SJCRH30 (cell line): ENCODE measurements at places on chromosomes 5 and 9.

DNA sequence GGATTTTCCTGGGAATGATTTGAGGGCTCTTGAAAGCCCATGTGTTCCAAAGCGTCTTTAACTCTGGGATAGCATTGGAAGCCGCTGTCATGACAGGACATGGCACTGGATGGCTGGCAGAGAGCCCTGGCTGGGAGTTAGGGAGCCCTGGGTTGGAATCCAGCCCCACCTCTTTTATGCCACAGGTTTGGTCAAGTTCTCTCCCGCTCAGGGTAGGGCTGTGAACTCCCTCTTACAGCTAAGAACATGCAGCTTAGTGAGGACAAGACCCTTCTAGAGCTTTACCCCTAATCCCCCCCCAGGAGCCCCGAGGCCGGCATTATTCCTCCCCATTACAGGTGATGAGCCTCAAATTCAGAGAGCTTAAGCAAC lies 37.2 kb downstream of the OLFML2A start:
- no peak for DNase-seq

- DNase-seq, result peak; percentile 76
Observed at GRCh38 chr5:120367896-120368634, 96.0 kb upstream of the PRR16 start.

- peak; percentile 69 for DNase-seq
Observed at GRCh38 chr9:114282926-114283325, 40.0 kb upstream of the ORM1 start.

GRCh38 chr5:14172149-14172795 lies 29.1 kb downstream of the TRIO start:
- no peak for DNase-seq

DNA sequence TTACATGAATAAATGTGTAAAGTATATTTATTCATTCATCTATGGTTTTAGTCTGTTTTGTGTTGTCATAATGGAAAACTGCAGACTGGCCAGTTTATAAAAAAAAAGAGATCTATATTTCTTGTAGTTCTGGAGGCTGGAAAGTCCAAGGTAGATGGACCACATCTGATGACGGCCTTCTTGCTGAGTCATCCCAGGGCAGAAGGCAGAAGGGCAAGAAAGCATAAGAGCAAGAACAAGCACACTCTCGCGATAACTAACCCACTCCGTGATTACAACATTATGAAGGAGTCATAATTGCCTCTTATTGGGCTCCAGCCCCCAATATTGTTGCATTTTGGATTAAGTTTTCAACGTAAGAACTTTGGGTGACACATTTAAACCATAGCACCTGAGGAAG lies 180.4 kb upstream of the DAB2 start:
- DNase-seq, result no peak

DNA sequence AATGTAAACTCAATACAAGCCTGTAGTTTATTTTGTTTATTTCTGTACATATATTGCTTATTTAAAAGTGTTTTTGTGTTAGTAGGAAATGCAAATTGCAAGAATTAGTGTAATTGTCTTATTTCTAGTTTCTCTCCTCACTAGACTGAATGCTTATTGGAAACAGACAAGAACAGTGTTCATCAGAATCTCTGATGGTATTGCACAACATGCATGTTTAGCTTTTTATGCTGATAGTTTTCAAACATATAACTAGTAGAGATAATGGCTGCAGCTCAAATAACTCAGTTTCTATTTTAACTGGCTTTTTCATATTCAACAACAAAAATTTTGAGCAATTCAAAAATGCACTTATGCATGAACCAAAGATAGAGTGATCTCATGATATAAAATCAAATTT lies 68.8 kb upstream of the HTR4 start:
- DNase-seq, result no peak

DNA sequence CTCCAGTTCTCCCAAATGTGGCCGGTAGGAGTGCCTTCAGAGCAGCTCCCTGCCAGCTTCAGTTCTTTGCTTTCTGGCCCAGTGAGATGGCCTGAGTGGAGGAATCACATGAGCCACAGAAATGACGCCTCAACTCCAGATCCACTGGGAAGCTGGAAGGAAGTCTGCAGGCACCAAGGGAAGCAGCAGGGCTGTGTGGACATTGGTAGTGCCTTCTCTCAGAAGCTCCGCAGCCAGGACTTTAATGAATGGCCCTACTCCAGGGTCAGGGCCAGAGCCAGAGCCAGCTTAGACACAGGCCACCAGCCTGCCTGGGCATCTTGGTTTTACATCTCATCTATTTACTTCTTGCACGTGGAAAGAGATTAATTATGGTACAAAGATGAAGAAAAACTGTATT lies 12.0 kb upstream of the PSMB7 start:
- DNase-seq, result no peak

DNA sequence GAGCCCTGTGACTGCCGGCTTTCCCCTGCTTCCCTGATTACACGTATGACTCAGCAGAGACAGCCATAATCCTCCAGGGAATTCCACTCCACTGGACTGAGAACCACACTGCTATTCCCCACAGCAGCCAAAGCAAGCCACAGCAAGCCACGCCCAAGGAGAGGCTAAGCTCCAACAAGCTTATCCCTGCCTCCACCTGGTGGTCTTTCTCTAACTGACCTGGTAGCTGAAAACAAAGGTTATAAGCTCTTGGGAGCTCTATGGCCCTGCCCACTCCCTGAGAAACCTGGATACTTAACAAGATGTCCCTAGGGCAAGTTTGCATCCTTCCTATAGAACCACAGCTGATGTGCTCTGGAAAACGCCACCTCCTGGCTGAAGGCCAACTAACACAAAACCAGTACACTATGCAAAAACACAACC lies 613.7 kb upstream of the CDH18 start:
- DNase-seq, result peak; percentile 81

DNA sequence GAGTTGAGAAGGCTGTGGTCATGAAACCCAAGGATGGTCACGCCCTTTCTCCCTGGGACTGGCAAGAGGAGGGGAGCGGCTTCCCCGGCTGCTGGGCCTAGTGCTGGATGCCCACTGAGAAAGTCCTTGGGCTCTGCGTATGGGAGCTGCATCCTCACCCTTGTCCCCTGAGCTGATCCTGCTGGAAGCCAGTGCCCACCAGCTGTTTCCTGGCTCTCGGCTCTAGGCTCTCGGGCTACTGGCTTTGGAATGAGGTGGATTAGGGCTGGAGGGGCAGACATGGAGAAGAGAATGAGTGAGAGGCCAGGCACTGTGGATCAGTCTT lies 149.3 kb upstream of the PPP1R26 start:
- no peak for DNase-seq

DNA sequence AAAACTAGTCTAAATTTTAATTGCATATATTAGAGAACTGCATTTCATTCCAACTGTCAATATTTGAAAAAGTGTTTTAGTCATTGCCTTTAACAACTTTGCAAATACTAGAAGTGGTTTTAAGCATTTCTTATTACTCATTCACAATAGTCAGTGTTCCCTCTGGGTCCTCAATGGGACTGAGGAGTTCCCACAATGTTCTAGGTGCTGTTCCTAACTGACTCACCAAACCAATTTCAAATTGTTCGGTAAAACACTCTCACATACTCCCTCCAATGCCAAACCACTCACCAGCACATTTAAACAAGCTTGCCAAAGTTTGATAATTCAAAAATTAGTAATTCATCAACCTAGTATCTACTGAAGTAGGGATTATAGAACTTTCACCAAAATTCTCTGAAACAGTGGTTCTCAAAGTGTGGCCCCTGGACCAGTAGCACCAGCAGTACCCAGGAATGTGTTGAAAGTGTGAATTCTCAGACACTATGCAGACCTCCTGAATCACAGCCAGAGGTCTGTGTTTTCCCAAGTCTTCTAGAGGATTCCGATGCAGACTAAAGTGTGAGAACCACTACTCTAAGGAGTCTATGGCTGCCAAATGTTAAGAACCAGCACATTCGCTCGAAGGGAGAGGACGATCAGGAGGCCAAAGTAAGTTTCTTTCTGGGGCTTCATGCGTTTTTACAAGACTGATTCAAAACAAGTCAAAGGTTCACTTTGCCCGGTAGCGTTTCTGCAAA lies 72.8 kb downstream of the APBA1 start:
- no peak for DNase-seq

DNA sequence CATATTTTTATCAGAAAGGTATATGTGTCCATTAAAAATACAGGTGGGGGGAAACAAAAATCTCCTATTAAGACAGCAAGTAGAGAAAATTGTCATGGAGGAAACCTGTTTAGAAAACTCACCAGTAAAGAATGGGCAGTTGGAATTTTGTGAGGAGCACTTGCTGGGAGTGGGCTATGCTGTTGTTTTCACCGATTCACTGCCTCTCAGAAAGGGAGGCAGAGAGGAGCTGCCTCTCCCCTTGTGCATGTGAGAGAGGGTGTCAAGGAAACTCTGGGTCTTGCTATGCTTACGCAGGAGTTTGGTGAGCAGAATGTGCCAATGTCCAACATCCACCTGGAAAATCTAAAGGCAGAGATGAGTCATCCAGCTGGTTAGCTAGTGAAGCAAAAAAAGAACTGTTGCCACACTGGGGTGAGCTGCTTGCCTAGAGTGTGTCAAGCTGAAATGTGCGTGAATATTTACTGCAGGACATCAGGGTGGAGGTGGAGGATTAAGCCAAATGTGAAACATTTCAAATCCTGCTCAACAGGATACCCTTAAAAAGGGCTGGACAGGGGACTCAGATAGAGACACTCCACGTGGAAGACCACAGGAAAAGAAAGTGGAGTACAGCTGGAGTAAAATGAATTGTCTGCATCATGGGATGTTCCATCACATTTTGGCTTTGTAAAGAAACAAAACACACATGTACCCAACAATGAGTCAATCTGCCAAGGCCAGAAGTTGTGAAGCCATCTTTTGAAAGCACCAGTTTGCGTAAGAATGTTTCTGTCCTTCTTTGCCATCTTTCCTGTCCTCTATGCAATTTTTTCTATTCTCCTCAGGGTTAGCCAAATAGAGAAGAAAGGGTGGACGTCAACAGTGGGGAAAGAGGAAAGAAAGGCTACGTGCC lies 449.7 kb upstream of the MPDZ start:
- DNase-seq, result peak; percentile 11

DNA sequence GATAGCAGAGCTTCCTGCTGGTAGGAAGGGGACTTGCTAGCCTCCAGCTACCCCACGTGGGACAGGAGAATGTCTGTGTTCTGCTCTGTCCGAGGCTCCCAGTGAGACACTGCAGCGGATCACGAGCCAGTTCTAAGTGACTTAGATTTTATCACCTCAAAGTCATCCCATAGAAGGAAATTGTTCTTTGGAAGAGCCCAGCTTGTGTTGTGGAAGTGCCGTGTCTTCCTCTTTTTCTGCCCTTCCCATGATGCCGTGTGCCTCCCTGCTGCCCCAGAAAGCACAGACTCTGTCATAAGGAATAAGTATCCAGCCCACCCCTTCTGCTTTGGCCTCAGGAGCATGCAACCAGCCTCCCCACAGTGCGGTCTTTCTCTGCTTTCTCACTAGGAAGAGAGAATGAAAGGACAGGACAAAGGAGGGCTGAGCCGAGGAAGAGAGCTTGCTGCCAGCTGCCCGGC lies 35.6 kb downstream of the RUFY1 start:
- no peak for DNase-seq
